Occipital lobe (tissue), 3 donors: ENCODE measurements at places on chromosomes 13 and 19. TPM values are rescaled to one million over a fixed set of nuclear protein-coding genes. Genes with fewer than 3 reads are reported as not detected.

Gene TPGS1
- 15.6 TPM for total RNA-seq

Gene LGALS4
- total RNA-seq: 1.4 TPM

Gene C13orf42
- total RNA-seq: not detected

Gene TMPRSS9
- 0.16 TPM for total RNA-seq

Gene DIAPH3
- total RNA-seq: 5.8 TPM

Gene CACNG7
- total RNA-seq: 10.9 TPM

Gene CKM
- 1.2 TPM for total RNA-seq

Gene GJA3
- 0.16 TPM for total RNA-seq

Gene SYNGR4
- total RNA-seq: not detected

Gene ZMYM5
- 33.8 TPM for total RNA-seq

Gene ZNF285
- total RNA-seq: 36.3 TPM

Gene SIGLECL1
- not detected for total RNA-seq

Gene TMEM238
- total RNA-seq: not detected

Gene PALM3
- total RNA-seq: 3.4 TPM

Gene KLK15
- total RNA-seq: not detected

Gene NTF4
- not detected for total RNA-seq

Gene EXOC3L2
- not detected for total RNA-seq

Gene DLL3
- total RNA-seq: 15.8 TPM

Gene IGFL2
- total RNA-seq: 0.31 TPM

Gene IL17D
- 7.6 TPM for total RNA-seq

Gene ZNF600
- 0.31 TPM for total RNA-seq

Gene FBXO17
- 3.6 TPM for total RNA-seq

Gene RCBTB2
- 45.2 TPM for total RNA-seq

Gene ZNF418
- total RNA-seq: 64.3 TPM

Gene FAM216B
- total RNA-seq: 0.78 TPM

Gene RASA3
- 14.2 TPM for total RNA-seq
